ENCODE measurements at places on chromosomes 6 and 20.

DNA sequence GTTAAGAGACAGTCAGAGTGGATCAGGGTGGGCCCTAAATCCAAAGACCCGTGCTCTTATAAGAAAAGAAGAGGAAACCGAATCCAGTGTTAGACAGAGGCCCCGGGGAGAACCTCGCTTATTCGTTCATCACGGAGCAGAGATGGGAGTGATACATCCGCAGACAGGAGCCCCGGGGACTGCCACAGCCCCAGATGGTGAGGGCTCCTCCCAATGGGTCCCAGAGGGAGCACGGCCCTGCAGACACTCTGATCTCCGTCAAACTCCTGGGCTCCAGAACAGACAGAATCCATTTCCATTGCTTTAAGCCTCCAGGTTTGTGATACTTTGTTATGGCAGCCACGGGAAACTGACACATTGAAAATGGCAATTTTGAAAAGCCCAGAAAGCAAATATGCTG, 47.0 kb downstream of the CDH4 start:
- DNase-seq, result no peak

DNA sequence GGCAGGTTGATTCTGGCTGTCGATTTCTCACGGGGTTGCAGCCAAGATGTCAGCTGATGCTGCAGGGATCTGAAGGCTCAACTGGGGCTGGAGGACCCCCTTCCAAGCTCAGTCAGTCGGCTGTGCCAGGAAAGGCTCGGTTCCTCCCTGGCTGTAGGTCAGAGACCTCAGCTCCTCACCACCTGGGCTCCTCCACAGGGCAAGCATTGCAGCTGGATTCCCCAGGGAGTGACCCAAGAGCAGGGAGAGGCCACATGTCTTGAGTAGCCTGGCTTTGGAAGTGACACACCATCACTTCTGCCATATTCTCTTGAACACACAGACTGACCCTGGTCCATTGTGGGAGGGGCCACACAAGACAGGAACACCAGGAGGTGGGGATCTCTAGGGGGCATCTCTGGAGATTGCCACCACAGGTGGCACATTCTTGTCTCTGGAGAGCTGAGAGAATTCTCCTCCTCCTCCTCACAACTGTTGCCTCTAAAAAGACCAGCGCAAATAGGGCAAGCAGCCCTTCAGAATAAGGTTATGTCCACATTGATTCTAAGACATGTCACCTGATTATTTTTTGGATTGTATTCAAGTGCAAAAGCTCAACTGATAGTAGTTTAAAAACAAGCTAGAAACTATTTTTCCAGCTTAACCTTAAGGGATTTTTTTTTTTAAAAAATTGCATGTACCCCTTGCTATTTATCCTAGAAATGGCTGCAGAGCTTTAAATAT, 270.5 kb downstream of the NRN1 start:
- DNase-seq, result no peak

DNA sequence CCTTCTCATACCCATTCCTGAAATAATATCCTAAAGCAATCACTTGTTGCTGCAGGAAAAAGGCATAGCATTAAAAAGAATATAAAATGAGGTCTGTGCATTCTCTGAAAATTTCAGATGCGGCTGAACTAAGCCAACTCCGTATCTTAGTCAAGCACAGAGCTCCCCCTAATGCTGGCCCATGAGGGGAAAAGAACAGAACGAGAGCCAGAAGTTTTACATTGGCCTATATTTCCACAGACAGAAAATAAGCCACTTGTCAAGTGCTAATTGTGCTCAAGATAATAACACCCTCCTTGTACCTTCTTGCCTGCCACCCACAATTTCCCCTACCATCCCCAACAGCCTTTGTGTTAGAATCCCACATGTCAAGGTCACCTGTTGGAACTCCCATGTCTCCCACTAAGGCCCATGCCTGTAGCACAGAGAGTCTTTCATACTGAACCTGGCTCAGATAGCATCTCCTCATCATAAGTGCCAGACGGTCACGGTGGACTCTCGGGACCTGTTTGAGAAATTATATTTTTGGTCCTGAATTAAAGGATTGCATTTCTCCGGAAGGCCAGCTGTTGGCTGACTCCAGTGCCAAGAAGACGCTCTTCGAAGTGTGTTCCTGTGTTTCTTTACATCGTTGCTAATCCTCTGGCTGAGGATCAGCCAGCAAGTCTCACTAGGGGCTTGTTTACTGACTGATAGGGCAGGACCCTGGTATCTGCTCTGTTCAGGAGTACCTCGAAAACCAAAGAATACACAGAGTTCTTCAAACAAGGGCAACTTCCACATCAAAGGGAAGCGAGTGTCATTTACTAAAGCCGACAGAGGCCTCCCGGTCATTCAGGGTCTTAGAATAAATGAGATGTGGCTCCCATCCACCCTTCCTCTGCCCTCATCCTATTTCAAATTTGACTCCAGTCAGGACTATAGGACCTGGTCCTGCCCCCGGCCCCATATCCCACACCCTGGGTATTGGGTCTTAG, 183.4 kb upstream of the FBXL4 start:
- DNase-seq, result no peak

DNA sequence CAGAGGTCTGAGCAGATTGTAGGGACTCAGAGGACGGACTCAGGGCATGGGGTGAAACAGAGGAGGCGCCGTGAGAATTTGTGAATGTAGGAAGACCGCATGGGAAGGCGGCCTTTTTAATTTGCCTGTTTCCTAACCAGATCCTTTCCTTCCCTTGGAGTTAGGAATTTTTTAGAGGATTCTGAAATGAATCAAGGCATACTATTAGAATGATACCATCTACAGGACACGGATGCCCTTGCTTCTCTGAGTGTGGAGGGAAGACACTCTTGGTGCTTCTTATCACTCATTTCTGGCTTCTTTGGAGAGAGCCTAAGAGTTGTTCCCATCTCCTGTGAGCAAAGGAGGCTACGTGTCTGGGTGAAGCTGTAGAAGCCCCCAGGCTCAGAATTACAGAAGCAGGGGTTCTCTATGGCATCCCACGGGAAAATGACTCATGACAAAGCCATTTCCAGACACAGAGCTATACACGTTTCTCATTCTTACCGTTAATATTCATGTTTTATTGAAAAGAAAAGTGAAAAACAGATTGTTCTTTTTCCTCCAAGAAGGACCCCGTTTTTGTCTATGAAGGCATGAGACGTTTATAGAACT, 148.5 kb downstream of the EDN3 start:
- no peak for DNase-seq

- peak; percentile 15 for DNase-seq
These were observed 21.7 kb downstream of the TGM6 start for GRCh38 chr20:2402271-2402980.

- DNase-seq, result no peak
These were observed 8.6 kb downstream of the SULF2 start for GRCh38 chr20:47776639-47777038.

Data from myocyte (in vitro differentiated cells).